ENCODE measurements at places on chromosomes 7 and 10.

- DNase-seq, result no peak
Measured at GRCh38 chr7:43877968-43878864, 8.9 kb upstream of the MRPS24 start.

- DNase-seq, result no peak
Measured at GRCh38 chr10:126080879-126081411, 184.6 kb downstream of the FANK1 start.

- DNase-seq, result no peak
Measured at GRCh38 chr10:60869652-60870415, 74.2 kb downstream of the RHOBTB1 start.

DNA sequence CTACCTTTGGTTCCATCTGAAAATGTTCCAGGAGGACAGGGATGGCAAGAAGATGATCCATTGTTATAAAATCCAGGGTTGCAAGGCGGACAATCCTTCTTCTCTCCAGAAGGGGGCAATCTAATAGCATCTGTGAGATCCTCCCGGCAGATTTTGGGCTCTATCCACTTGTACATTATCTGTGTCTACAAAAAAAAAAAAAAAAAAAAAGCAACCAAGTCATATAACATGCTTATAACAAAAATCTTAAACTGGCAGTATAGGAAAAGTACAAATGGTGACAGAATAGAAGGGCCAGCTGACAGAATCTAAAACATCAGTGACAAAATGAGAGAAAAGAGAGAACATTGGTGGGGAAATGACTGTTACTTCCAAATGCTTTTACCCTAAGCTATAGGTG is 132.7 kb downstream of the ELAPOR2 start:
- no peak for DNase-seq

DNA sequence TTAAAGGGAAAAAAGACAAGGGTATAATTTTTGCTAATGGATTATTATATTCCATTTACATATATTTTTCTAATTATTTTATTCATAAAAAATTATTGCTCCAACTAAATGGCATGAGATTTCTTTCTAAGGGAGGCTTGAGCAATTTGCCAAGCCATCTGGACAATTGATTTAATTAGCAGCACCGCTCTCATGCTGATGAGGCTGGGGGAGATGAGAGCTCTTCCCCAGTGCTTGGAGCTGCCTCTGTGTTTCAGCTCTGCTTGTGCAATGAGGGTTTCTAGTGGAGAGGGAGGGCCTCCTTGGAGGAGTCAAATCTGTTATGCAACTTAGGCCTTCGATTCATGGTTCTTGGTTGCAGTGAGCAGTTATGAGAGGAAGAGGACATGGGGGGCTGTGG is 574.3 kb downstream of the TCERG1L start:
- DNase-seq, result no peak

DNA sequence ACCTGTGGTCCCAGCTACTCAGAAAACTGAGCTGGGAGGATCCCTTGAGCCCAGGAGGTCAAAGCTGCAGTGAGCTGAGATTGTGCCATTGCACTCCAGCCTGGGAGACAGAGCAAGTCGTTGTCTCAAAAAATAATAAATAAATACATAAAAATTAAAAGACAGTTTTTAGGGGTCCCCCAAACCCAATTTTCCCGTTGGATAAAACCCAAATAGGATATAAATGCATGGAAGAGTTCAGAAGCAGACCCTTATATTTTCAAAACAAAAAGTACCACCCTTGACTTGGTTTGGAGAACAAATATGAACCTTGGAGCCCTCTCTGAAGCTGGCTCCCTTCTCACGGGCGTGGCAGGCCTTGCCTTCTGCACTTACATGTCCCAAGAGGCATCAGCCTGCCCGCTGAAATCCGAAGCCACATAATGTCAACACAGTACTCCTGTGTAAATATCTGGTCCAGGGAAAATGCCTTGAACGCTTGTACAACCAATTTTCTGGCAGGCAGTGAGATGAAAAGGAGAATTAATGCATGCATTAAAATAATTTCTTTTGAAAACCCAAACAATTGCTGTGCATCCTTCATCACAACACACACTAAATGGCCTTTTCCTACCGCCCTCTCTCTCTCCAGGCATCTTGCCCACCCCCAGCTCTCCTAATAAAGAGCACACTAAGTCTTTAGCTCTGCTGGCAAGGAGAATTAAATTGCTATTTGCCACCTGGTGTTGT is 46.4 kb upstream of the PARD3 start:
- DNase-seq, result no peak

DNA sequence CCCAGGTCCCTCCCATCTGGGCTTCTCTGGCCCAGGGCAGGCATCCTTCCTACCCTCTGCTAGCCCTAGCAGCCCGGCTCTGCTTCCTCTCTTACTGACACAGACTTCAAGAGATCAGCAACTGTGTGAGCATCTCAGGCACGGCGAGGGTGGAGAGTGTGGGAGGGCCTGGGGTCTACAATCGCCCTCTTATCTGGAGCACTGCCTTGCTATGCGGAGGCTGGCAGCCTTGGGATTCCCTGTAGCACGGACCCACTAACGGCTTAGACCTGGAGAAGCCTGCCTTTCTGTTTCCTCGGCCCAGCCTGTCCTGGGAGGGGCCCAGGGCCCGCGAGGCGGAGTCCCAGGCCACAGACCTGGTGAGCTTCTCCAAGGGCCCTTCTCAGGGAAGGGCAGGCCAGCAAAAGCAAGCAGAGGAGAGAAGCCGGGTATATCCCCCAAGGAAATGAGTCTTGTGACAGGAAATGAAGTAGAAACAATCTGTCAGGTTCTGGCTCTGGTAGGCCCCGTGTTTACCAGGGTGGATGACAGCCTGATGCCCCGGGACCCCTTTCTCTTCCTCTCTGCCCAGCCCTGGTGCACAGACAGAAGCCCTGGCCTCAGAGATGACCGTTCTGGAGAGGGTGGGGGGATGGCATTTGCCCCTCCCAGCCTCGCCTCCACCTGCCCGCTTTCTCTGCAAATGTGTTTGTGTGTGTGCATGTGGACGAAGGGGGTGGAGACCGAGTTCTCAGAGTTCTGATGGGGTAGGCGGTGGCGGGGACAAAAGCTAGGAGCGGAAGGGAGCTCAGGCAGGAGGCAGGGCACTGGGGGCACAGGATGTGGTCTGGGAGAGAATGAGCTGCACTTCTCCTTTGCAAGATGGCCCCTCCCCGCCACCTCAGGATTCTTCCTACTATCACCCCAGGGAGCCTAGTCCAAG is 2.5 kb downstream of the LRCH4 start:
- DNase-seq, result peak; percentile 85

DNA sequence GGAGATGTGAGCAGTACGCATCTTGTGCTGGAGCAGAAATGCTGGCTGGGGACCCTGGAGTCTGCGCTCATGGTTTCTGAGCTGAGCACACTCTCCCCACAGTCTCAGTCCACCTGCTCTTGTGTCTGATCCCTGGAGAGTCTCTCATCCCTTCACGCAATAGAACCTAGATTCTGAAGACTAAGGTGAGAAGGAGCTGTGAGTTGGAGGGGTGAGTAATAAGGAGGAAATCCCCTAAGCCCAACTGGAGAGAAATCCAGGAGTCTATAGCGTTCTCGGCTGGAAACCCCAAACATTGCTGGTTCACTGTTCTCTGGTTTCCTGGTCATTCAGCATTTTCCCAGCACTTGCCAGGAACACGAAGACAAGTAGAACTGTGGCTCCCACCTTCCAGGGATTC is 68.3 kb upstream of the SMNDC1 start:
- no peak for DNase-seq

DNA sequence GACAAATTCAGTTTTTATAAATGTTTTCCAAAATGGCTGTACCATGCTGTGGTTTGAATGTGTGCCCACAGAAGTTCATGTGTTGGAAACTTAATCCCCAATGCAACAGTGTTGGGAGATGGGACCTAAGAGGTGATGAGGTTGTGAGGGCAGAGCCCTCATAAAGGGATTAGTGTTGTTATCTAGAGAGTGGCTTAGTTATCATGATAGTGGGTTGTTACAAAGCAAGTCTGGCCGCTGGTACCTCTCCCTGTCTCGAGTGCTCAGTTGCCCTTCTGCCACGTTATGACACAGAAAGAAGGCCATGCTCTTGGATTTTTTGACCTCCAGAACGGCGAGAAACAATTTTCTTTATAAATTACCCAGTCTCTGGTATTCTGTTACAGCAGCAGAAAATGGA is 119.0 kb downstream of the BTAF1 start:
- DNase-seq, result no peak

GRCh38 chr10:61136139-61136538 is 192.2 kb upstream of the RHOBTB1 start:
- DNase-seq, result peak; percentile 55

DNA sequence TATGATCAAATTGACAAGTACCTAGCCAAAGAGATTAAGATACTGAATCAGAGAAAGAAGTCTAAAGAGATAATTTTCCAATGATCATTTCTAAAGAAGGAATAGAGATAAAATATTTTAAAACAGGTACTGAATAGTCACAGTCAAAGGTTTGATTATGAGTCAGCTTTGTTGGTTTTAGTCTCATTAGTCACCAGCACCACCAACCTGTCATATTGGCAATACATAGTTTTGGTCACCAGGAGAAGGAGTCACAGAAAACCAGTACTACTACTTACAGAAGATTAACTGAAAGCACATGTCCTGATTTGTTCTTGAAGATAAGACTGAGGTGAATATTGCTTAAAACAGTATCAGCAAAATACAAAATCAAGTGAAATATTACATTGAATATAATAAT is 34.6 kb downstream of the ZEB1 start:
- DNase-seq, result no peak

DNA sequence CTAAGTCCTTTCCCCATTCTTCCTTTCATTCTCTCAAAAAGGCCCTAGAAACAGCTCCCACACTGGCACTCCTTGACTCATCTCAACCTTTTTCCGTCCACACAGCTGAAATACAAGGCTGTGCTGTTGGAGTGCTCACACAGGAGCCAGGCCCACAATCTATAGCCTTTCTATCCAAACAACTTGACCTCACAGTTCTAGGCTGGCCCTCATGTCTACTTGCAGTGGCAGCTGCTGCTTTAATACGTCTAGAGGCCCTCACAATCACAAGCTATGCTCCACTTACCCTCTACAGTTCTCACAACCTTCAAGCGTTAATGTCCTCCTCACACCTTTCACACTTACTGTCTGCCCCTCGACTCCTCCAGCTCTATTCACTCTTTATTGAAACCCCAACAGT is 12.0 kb upstream of the LRRC61 start:
- no peak for DNase-seq

- DNase-seq, result no peak
Measured at GRCh38 chr10:127991543-127992255, 84.8 kb downstream of the PTPRE start.

- no peak for DNase-seq
Measured at GRCh38 chr7:51352174-51353100, 35.8 kb upstream of the COBL start.

DNA sequence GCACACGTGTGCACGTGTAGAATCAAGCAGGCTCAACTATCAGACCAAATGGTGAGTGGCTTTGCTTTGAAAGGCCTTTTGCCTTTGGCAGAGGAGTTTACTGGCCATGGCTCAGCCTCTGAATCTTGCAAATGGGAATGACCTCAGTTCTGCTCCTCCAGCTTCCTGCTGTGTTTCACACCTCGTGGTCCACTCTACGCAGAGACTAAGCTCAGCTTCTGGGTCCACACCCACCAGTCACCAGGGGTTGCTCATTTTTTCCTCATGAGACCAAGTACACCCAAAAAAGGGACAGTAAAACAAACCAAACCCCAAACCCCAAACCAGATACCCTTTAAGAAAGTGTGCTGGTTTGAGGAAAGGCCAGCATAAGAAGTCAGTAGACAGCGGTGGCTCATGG is 236.4 kb downstream of the DNAJB6 start:
- no peak for DNase-seq

- DNase-seq, result no peak
Measured at GRCh38 chr7:20307119-20307518, 23.6 kb upstream of the ITGB8 start.

DNA sequence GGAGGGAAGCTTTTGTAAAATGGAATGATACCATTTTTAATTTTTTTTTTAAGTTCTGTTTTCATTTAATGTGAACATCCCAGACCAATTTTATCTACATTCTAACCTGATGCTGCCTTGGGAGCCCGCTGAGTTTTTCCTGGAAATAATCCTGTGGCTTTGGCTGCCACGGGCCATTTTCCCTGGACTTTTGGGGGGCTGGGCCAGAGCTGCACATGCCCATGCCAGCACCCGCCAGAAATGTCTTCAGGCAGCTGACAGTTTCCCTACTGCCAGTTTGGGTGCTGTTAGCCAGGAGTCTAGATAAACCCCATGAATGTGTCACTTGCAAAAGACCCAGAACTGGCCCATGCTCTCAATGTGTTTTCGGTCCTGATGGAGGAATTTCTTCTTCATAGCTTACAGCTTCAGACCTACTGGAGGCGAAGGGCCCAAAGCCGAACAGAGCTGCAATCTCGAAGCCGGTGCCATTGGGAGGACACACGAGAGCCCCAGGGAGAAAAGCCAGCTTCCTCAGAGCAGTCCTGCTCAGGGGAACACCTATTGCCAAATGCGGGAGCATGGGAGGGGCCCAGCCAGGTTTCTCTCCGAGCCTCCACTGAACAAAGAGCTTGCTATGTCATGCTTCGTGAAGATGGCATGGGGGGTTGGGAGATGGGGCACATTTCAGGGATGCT is 444.2 kb upstream of the MKI67 start:
- DNase-seq, result no peak

DNA sequence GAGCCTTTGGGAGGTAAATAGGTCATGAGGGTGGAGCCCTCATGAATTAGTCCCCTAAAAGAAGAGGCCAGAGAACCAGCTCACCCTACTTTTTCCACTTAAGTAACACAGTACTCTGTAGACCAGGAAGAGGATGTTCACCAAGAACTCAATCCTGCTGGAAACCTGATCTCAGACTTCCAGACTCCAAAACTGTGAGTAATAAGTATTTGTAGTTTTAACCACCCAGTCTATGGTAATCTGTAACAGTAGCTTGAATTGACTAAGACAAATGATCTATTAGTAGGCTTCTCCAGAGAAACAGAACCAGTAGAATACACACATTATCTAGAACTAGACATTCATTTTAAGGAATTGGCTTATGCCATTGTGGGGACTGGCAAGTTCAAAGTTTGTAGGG is 51.5 kb downstream of the ANKMY2 start:
- DNase-seq, result no peak

- peak; percentile 62 for DNase-seq
Measured at GRCh38 chr10:67665491-67665890, 30.5 kb downstream of the CTNNA3 start.

GRCh38 chr7:141697211-141697871 is 4.6 kb downstream of the DENND11 start:
- no peak for DNase-seq

GRCh38 chr7:7765422-7765821 is 47.0 kb upstream of the RPA3 start:
- DNase-seq, result no peak

DNA sequence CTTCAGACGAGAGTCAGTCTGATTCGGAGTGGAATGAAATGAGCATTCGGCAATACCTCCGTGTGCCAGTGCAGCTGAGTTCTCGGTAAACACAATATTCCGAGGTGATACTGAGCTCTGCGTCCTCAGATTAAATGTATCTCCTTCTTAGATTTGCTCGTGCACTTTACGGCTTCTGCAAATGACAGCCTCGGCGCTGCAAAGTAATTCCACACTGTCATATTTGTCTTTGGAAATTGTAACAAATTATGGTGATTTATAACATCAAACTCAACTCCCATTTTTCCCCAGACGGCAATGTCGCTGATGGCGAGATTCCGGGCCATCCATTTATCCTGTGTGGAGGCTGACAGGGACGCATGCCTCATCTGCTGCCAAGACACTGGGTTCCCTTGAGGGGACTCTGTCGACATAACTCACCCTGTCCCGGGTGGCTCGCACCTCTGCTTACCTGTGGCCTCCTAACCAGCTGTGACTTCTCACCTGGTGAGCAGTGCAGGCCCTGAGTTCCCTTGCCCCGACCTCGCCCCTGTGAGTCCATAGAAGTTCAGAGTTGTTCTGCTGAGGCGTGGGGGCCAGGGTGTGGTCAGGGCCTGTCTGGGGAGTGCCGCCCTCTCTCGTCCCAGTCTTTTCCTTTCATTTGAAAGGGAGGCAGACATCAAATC is 201.9 kb downstream of the ADARB2 start:
- DNase-seq, result no peak
